Daoy (cell line): ENCODE measurements at places on chromosomes 5 and 9. TPM values are rescaled to one million over a fixed set of nuclear protein-coding genes. Genes with fewer than 3 reads are reported as not detected.

PCDHGB7 gene
- 0.06 and 0.17 TPM in 2 replicates for total RNA-seq

INSL4 gene
- not detected in 2 replicates for total RNA-seq

DNA sequence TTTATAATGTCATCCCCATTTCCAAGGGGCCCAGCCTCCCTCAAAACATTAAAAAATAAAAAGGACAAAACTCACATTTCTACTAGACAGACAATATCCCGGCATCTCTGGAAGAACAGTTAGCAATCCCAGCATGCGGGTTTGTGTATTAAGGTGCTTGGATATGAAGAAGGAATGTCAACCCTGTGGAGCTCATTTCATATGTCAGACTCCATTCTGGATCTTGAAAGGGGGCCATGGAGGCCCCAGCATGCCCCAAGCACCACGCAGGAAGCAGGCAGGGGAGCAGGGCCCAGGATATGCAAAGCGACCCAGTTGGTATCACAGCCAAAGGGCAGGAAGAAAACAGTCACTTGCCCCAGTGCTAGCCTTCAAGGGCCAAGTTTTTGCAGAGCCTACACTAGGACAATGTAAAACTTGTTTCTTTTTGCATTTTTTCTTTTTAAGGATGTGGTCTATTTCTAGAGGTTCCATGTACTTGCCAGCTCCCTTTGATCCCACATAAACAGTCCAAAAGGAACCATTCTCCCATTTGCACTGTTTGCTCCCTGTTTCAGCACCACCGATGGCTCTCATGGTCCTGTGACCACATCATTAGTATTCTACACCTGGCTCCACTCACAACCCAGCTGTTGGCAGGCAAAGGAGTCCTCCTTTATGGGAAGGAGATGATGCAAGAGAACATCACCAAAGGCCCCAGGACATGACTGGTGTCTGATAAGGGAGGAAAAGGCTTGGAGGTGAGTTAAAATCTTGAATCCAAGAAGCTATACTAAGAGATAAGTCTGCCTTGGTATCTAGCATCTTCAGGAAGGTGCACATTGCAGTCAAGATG is 58.3 kb downstream of the FGF1 start:
- no peak for DNase-seq

DNA sequence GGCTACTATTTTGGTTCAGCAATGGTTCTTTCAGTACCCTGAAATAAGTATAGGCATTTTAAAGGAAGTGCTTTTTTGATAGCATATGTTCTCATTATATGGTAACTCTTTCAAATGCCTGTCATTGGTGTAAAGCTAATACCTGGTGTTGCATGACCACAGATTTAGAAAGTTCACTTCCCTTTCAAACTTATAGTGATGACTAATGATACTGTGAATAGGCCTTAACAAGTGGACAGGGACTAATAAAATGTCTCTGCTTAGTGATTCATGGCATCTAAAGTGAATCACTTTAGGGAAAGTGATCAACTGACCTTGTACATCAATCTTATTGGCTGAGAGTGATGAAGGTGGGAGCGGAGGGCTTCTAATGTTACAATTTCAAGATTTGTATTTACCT is 21.6 kb downstream of the MRPL22 start:
- DNase-seq = peak; percentile 11

FOXD4L6 gene
- total RNA-seq = not detected in 2 replicates

GRCh38 chr5:164372892-164373291 is 867.5 kb downstream of the MAT2B start:
- DNase-seq = no peak
